PC-3 (cell line): ENCODE measurements at places on chromosomes 4 and X.

DNA sequence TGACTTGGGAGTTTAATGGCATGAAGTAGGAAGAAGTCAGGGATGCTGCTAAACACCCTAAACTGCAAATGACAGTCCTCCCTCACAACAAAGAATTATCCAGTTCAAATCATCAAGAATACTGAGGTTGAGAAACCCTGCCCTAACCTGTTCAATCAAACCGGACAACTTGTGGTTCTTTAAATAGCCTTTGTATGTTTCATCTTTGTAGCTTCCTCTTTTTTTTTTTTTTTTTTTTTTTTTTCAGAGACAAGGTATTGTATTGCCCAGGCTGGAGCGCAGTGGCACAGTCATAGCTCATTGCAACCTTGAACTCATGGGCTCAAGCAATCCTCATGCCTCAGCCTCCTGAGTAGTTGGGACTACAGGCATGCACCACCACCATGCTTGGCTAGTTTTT is 52.5 kb upstream of the TTC29 start:
- no peaks in the 10 kb centered on the region for H3K27me3 ChIP-seq
- no peak overlapping the region for H3K27ac ChIP-seq
- DNase-seq, result no peak
- H3K4me3 ChIP-seq, result no peak overlapping the region
- no peaks in the 10 kb centered on the region for H3K36me3 ChIP-seq
- no peaks in the 10 kb centered on the region for H3K4me1 ChIP-seq

GRCh38 chr4:92307181-92307580 is 3.4 kb downstream of the GRID2 start:
- no peak overlapping the region for H3K4me3 ChIP-seq
- no peak overlapping the region for H3K27ac ChIP-seq
- H3K4me1 ChIP-seq, result peaks cover 11% of the 10 kb centered on the region; the same call in 1 of the 2 replicates
- H3K36me3 ChIP-seq, result no peaks in the 10 kb centered on the region
- DNase-seq, result no peak
- no peaks in the 10 kb centered on the region for H3K27me3 ChIP-seq

- H3K4me1 ChIP-seq, result no peaks in the 10 kb centered on the region
- H3K27ac ChIP-seq, result no peak overlapping the region
- H3K27me3 ChIP-seq, result no peaks in the 10 kb centered on the region
- DNase-seq, result no peak
Observed at GRCh38 chrX:123442764-123443163, 258.7 kb downstream of the GRIA3 start.

DNA sequence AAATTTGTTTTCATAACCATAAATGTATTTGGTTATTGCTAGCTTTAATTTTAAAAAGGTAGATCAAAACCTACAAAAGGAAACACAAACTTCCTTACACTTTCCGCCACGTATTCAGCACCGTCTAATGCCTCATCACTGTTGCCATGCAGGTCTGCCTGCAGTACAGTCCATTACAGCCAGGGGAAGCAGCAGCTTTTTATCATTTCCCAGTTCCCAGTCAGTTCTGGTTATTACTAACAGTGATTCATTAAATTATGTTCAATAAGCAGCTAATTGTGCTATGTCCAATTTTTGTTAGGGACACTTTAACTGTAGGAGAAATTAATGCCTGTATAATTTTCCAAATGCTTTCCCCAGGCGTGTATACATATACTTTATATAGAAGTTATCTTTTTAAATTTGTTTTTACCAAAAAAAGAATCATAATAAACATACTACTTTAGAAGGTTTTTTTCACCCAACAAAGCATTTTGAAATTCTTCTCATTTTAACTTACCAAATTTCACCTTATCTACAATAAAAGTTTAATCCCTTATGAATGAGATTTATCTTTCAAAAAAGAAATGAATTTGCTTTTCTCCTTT is 93.3 kb downstream of the ANXA3 start:
- peak; percentile 76 for DNase-seq
- H3K4me1 ChIP-seq, result peaks cover 42% of the 10 kb centered on the region
- no peaks in the 10 kb centered on the region for H3K27me3 ChIP-seq
- no peaks in the 10 kb centered on the region; the same call in 1 of the 2 replicates for H3K36me3 ChIP-seq
- H3K27ac ChIP-seq, result peak overlapping the region; percentile 93

GRCh38 chr4:114997576-114998247 is 115.7 kb downstream of the NDST4 start:
- H3K4me3 ChIP-seq, result no peak overlapping the region
- no peak for DNase-seq
- H3K36me3 ChIP-seq, result no peaks in the 10 kb centered on the region
- H3K27me3 ChIP-seq, result no peaks in the 10 kb centered on the region
- H3K4me1 ChIP-seq, result no peaks in the 10 kb centered on the region
- H3K27ac ChIP-seq, result no peak overlapping the region

- no peaks in the 10 kb centered on the region for H3K27me3 ChIP-seq
- H3K4me1 ChIP-seq, result peaks cover 26% of the 10 kb centered on the region
- DNase-seq, result peak; percentile 96
- H3K36me3 ChIP-seq, result no peaks in the 10 kb centered on the region
- H3K27ac ChIP-seq, result peak overlapping the region; percentile 96
Observed at GRCh38 chrX:7132335-7133049, 15.0 kb upstream of the STS start.
